ENCODE measurements at places on chromosomes 5 and 9.
A peak's percentile ranks its signal among the peaks of the same experiment; 100 is the strongest.

DNA sequence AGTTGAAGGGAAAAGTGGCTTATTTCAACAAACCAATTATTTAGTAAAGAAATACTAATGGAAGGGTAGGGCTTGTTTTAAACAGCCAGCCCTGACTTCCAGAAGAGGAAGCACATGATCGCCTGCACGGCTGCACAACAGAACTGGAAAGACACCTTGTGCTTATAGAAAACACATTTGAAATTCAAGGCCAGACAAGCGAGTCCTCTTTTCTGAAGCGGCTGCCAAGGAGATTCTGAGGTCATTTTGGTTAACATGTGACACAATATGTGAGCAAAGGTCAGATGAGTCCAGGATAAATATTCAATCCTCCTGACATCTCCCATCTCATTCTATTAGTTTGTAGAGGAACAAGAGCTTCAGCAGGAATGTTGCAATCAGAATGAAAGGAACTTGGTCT lies 461.4 kb upstream of the ST8SIA4 start:
- no peak for DNase-seq

DNA sequence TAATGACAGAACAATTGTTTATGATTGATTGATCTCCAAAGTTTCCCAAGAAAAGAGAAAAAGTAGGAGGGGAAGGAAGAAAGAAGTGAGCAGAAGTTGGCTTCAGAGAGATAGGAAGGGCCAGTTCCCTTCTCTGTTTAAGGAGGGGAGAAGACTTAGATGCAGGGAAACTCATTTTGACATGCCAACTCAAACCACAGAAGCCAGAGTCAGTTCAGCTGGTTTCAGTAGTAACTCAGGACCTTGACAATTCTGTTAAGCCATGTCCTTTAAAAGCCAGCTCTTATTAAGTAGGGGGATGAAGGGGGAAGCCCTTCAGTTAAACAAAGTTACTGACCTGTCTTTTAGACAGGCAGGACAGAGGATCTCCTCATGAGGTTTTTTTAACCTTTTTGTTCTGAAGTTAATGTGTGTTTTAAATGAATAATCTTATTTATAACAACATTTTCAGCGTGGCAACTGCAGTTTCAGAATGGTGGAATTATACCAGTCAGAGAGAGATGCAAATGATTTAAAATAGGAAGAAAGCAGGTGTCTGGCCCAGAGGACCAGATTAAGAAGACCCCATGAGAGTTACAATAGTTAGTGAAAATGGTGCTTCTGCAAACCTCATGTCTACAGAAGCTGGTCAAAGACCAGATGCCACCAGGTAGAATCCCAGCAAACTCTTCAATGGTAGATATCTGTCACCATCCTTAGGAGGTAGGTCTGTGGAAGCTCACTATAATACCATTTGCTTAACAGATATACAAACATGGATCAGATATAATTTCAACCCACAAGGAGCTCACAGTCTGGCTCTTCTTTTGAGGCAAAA lies 29.3 kb upstream of the ABL1 start:
- no peak for DNase-seq

DNA sequence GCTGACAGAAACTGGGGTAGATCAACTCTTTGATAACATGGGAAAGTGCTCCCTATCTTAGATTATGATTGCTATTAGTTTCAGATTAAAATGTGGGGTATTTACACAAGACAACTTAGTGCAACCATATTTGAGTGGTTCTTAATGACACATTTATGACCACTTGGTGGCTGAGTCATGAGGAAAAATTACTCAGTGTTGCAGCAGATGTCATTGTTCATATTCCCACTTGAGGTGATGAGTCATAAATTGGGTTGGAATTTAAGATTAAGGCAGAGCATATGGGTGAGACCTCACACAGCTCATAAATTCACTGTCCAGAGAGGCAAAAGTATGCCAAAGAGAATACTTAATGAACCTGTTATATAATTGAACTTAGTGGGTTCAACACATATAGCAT lies 408.3 kb downstream of the DMRT2 start:
- no peak for DNase-seq

DNA sequence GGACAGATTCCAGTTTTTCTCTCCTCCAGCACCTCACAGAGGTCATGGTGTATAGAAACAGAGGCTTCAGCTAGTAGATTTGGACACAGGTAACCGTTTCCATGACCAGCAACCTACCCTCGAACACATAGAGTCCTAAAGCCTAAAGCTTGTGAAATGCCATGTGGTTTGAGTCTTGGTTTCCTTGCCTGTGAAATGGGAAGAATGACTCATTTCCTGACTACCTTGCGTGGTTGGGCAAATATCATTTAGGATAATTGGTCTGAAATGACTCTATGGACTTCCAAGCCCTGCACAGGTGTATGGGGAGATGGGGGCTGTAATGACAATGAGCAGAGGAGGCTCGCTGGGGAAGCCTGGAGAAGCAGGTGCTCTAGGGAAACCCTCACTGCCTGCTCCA lies 134.6 kb downstream of the TTLL11 start:
- DNase-seq: no peak

DNA sequence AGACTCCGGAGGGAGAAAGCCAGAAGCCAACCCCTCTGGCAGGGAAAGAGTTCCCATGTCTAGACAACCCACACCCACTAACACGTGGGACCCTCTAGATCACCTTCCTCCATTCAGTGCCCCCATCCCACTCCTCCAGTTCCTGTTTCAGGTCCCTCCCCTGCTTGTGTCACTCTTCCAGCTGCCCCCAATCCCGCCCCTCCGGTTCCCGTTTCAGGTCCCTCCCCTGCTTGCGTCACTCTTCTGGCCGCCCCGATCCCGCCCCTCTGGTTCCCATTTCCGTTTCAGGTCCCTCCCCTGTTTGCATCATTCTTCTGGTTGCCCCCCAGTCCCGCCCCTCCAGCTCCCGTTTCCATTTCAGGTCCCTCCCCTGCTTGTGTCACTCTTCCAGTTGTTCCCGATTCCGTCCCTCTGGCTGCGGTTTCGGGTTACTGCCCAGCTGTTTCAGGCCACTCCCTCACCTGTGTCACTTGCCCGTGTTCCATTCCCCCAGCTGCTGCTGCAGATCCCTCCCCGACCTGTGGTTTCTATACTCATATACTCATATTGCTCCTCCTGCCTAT lies 64.8 kb upstream of the RANBP6 start:
- DNase-seq: peak; percentile 55

GRCh38 chr5:83865579-83865978 lies 144.9 kb upstream of the HAPLN1 start:
- no peak for DNase-seq

DNA sequence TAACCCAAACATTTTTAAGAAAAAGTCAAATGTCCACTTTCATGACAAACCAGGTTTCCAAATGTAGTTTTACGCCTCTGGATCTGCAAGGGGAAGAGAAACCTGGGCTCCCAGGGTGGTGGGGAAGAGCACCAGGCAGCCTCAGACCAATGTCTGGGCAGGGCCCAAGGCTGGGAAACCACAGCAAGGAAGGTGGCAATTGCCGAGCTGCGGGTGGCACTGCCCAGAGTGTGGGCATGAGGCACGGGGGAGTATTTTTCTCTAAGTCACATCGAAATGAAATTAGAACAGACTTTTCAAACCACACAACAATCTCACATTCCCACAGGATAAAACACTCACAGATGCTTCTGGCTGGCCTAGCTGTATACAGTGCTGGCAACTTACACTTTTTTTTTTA lies 32.6 kb upstream of the RASGEF1C start:
- no peak for DNase-seq

DNA sequence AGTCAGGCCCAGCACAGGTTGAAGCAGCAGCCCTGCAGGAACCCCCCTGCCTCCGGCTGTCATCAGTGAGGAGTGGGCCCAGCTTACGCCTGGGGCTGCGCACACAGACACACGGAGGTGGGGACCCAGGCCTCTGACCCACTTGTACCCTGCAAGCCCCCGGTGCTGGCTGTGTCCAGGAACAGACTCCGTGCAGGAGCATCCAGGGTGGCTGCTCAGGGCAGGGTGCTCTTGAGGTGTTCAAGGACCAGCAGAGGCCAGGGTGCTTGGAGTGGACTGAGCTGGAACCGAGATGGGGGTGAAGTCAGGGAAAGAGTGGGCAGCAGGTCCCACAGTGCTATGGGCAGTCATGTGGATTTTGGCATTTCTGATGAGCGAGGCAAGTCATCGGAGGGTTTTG lies 199.5 kb downstream of the CACNA1B start:
- no peak for DNase-seq

DNA sequence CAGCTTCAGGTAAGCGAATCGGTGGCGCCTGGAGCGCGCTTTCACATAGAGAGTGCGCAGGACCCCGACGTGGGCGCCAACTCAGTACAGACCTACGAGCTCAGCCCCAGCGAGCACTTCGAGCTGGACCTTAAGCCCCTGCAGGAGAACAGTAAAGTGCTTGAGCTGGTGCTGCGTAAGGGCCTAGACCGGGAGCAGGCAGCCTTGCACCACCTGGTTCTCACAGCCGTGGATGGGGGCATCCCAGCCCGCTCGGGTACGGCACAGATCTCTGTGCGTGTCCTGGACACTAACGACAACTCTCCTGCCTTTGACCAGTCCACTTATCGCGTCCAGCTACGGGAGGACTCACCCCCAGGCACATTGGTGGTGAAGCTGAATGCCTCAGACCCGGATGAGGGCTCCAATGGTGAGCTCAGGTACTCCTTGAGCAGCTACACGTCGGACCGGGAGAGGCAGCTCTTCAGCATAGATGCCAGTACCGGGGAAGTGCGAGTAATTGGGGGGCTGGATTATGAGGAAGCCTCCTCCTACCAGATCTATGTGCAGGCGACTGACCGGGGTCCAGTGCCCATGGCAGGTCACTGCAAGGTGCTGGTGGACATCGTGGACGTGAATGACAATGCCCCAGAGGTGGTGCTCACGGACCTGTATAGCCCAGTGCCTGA lies 1.1 kb downstream of the PCDHAC2 start:
- DNase-seq: no peak

GRCh38 chr5:1041225-1042143 lies 32.9 kb downstream of the NKD2 start:
- DNase-seq: no peak

DNA sequence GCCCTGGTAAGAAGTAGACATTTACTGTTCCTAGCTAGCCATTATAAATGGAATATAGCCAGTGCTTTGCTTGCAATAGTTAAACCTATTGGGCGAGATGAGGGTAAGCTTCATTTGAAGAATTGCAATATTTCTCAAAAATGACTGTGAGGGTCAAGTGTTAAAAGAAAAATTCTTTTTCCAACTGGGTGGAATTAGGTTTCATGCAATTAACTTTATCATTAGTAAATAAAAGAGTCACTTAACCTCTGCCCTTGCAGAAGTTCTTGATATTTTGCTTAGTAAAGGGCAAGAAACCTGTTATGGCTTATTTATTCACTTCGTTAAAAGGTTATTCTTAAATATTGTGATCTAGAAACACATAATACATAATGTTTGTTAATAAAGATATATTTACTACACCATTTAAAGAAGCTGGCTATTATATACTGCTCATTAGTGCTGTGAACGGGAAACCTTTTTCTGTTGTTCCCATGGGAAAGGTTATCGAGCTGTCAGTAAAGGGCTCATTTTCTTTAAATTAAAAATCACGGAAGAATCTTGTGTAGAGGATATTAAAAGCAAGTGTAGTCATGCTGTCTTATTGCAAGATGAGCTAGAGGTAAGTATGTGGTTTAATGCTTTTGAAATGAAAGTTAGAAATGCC lies 370.5 kb downstream of the CSNK1G3 start:
- no peak for DNase-seq

DNA sequence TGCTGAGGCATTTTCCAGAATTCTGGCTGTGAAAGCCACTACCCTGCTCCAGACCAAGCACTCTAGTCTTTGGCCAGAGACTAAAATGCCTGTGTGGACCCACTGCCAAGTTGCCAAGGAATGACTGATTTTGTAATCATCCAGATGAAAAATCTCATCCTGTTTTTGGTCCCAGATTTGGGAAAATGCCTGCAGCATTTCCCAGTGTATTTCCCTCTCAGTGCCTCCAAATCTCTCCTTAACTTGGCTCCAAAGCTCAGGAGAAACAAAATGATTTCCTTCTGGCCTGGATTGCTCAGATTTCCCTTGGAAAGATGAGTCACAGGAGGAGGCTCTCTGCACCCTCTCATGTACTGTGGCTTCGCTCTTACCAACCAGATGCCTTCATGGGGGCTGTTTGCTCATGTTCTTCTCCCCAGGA lies 335.2 kb upstream of the TARS1 start:
- DNase-seq: no peak

DNA sequence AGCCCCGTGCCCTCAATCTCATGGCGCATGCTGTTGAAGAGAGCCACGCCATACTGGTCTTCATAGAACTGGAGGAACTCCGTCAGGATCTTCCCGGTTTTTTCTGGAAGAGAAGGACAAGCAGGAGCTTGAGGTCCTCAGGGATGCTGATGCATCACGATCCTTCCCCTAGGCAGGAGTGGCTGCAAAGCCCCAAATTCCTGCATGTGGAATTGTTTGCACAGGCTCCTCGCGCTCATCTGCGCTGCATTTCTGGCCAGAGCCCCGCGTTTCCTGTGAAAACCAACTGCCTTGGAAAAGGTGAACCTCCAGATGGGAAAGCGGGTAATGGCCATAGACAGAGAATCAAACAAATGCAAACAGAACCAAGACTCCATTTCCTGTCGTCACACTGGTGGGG lies 80.4 kb downstream of the LRSAM1 start:
- no peak for DNase-seq

DNA sequence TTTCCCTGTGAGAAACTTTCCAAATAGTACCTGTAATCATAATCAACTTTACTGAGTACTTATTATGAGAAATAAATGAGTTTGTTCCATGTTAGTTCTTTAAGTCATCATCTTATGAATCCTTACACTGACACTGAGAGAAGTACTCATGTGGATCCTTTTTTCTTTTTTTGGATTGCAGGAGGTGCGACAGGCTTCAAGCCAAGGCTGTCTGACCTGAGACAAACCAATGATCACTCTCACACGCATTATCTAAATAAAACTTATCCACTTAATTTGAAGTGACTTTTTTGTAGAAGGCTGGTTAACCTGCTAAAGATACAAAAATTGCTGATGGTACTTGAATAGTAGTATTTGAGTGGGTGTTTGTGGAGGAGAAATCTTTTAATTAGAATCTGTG lies 39.5 kb downstream of the JAKMIP2 start:
- no peak for DNase-seq

DNA sequence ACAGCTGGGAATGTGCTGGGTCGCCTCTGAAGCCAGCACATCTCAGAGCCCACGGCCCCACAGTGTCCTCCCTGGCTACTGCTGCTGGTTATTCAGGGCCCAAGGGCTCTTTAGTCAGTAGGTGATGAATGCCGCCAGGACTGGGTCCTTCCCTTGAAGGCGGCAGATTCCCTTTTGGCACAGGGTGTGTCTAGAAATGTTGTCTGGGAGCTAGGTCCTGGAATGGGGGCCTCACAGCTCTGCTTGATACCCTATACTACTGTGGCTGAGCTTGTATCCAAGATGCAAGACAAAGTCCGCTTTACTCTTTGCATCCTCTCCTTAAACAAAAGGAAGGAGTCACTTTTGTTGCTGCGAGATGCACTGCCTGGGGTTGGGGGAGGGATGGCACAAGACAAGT lies 33.1 kb downstream of the MEGF9 start:
- DNase-seq: no peak

- DNase-seq: no peak
These were observed 186.7 kb downstream of the SYK start for GRCh38 chr9:90988318-90988717.

- no peak for DNase-seq
These were observed 28.1 kb upstream of the SH3PXD2B start for GRCh38 chr5:172482156-172483020.

- DNase-seq: no peak
These were observed 27.2 kb downstream of the CMYA5 start for GRCh38 chr5:79716839-79717238.

- no peak for DNase-seq
These were observed 3.2 kb upstream of the TMEM245 start for GRCh38 chr9:109122726-109123621.

GRCh38 chr5:159010661-159011442 lies 88.9 kb downstream of the EBF1 start:
- no peak for DNase-seq

- no peak for DNase-seq
These were observed 410.0 kb upstream of the ADAMTSL1 start for GRCh38 chr9:18063856-18064390.

Data from activated gamma-delta T cell treated with Interleukin-2 at 50 U/mL for 16 hours (primary cell).